Colonic mucosa (tissue), 4 donors: ENCODE measurements at places on chromosomes 7 and 10.

DNA sequence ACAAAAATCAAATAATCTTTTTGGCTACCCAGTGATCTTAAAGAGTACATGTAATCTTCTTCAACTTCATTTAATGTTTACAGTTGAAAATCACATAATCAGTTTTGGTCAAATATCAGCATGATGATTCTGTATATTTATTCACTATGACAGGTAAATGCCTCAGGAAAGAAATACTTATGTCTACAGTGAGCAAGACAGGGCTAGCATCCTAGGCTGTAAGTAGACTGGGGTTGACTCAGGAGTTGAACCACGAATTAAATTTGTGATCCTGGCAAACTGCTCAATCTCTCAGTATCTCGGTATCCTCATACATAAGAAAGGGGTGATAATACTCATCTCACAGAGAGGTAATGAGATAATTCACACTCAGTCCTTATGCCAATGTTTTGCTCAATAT, 71.8 kb downstream of the SEMA3D start:
- H3K27me3 ChIP-seq: no peaks in the 10 kb centered on the region
- H3K36me3 ChIP-seq: no peaks in the 10 kb centered on the region
- DNase-seq: no peak

DNA sequence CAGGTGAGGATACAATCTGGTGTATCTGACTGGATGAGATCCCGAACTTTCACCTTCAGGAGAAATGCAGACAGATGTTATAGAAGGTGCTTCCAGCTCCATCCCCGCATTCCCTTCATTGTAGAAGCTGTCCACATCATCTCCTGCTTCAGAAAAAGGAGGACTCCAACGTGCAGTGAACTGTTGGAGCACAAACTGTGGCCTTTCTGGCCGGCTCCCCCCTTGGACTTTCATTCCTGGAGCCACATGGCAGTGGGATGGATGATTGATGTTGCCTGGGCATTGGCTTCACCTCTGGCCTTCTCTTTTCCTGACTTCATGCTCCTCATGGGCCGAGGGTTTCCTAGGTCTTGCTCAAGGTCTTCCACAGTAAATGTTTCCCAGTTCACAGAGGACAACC, 29.6 kb upstream of the ZNF273 start:
- no peaks in the 10 kb centered on the region for H3K36me3 ChIP-seq
- H3K27me3 ChIP-seq: no peaks in the 10 kb centered on the region

DNA sequence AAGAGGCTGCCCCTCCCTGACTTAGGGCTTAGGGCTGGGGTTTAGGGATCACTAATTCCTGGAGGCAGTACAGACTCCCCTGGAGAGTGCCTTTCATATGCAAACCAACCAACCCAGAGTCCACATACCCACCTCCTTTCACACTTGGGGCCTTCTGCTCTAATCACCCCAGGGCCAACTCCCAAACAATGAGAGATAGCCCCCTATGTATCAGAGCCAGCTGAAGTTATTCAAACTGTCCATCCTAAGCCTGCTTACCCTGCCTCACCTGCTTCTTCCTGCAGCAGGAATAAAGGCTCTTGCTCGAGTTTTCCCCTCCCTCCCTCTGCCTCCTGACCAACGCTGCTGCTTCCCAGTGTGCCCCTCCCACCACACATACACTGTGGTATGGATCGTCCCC, 51.8 kb upstream of the SLC35G1 start:
- H3K4me3 ChIP-seq: no peak overlapping the region
- no peak overlapping the region for H3K27ac ChIP-seq
- no peaks in the 10 kb centered on the region for H3K36me3 ChIP-seq

GRCh38 chr7:2894118-2894940, 50.2 kb upstream of the GNA12 start:
- H3K4me3 ChIP-seq: no peak overlapping the region
- no peaks in the 10 kb centered on the region for H3K36me3 ChIP-seq
- H3K4me1 ChIP-seq: no peaks in the 10 kb centered on the region
- DNase-seq: no peak

DNA sequence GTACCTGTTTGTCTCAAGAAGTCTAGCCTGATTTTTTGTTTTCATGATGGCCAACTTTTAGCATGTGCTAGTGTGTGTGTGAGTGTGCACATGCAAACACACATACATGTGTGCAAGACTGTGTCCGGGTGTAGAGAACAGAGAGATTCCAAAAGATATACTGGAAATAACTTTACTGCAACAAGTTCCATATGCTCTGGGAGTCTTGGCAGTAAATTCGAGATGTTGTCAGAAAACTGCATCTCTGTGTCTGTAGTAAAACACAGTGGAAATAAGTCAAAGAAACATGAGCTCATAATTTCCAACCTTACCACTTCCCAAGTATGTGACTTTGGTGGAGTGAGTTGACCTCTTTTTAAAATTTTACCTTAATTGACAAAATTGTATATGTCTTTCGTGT, 950.8 kb upstream of the C7orf33 start:
- H3K4me1 ChIP-seq: no peaks in the 10 kb centered on the region
- no peak overlapping the region for H3K4me3 ChIP-seq
- no peak overlapping the region for H3K27ac ChIP-seq
- H3K36me3 ChIP-seq: no peaks in the 10 kb centered on the region
- no peak for DNase-seq
- H3K27me3 ChIP-seq: no peaks in the 10 kb centered on the region
